Stimulated activated CD4-positive, alpha-beta T cell treated with anti-CD3 and anti-CD28 coated beads, TNF-alpha, amount 100 ng/mL, for 1 hour (primary cell): ENCODE measurements at places on chromosomes 2 and 18.

GRCh38 chr2:13308989-13309388 is 592.3 kb downstream of the TRIB2 start:
- no peak for DNase-seq

GRCh38 chr2:212595036-212595654 is 56.5 kb upstream of the ERBB4 start:
- DNase-seq, result no peak

- DNase-seq, result no peak
Measured at GRCh38 chr2:104690255-104690984, 163.5 kb upstream of the POU3F3 start.

GRCh38 chr2:31088504-31089195 is 49.6 kb downstream of the GALNT14 start:
- no peak for DNase-seq

DNA sequence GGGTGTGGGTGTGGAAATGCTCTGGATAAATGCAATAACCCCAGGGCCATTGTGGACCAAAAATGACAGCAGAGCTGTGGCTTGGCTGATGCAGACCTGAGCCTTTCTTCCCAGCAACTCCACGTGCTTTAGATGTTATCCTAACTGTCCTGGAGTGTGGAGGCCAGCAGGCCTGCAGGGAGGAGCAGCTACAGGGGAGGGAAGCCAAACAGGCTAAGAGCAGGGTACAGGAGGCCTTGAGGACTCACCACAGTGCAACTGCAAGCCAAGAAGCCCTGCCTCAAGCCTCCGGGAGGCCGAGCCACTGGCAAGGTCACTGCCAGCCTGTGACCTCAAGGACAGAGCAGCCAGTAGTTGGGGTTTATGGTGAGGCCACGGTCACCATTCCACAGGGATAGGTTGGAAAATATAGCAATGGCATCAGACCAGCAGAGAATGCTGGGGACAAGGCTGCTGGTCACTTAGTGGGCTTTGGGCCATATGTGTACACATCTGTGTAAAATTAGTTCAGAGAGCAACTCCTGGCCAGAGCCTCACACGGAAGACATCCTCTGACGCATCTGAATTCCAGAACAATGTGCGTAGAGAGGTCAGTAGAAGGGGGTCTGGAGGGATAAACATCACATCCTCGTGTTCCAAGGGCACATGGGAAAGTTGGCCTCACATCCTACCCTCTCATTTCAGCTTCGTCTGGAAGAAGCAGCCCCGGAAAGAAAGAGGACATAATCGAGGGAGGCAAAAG is 76.2 kb upstream of the UPP2 start:
- no peak for DNase-seq

DNA sequence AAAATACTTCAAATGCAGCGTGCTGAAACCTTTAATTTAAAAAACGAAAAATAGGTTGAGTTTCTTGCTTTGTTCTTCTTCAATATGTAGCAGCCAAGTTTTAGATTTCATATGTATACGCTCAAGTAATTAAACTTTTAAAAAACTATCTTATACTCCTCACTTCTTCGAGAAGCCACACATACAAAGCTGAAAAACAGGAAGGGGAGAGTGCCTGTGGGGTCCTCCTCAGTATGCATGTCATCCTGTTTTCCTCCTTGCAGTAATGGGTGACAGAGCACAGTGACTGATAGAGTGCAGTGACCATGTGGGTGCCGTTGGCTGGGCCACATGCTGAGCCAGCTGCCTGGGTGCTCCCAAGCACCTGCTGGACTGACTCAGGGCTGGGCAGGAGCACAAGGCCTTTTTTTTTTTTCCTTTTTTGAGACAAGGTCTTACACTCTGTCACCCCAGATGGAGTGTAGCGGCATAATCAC is 33.3 kb downstream of the UXS1 start:
- no peak for DNase-seq

DNA sequence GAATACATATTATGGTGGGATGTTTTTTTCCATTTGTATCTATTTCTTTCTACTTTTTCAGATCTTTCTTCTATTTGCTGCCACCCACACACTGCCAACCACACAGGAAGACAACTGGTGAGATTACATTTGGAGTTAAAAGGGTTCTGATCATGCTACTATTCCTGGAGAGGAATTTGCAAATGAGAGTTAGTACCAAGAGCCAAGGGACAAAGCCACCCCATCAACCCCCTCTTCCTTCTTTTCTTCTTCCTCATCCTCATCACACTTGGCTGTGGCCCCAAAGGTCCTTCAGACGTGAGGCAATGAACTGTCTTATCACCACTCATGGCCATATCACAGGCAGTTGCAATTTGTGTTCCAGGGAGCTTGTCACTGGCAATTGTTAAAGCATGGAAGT is 215.6 kb upstream of the SLC14A2 start:
- DNase-seq, result no peak

- DNase-seq, result no peak
Measured at GRCh38 chr2:8022908-8023640, 658.8 kb upstream of the ID2 start.

DNA sequence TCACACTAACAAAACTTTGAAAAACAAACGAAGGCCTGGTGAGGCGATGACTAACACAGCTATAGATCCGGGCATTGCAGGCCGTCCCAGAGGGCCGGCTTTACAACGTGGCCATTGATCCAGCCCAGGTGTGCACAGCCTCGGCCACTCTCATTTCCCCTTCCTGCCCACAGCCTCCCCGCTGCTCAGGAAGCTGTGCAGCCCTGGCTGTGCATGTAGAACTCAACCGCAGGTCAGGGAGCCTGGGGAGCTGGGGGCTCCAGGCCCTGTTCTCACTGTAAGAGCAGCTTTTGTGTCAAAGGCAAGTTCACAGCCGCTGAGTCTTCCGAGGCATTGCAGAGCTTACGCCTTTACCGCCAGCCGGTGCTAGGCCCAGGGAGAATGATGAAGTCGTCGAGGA is 87.2 kb downstream of the LONRF2 start:
- no peak for DNase-seq

- no peak for DNase-seq
Measured at GRCh38 chr2:2557475-2557874, 226.4 kb upstream of the MYT1L start.

DNA sequence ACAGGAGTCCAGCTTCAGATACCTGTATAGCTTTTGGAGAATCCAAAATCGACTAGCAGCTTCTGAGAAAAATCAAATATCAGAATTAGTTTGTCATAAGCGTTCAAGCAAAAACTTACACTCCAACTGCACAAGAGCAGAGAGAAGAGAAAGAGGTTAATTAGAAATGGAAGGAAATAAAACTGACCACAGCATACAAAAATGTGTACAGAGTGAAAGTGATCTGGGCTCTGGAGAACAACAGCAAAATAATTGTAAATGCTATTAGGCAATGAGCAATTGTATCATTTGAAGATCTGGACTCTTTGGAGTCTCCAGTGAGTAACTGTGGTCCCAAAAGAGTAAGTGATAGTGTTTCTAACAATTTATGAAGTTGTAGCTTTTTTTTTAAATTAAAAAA is 867.3 kb downstream of the TRIB2 start:
- no peak for DNase-seq

DNA sequence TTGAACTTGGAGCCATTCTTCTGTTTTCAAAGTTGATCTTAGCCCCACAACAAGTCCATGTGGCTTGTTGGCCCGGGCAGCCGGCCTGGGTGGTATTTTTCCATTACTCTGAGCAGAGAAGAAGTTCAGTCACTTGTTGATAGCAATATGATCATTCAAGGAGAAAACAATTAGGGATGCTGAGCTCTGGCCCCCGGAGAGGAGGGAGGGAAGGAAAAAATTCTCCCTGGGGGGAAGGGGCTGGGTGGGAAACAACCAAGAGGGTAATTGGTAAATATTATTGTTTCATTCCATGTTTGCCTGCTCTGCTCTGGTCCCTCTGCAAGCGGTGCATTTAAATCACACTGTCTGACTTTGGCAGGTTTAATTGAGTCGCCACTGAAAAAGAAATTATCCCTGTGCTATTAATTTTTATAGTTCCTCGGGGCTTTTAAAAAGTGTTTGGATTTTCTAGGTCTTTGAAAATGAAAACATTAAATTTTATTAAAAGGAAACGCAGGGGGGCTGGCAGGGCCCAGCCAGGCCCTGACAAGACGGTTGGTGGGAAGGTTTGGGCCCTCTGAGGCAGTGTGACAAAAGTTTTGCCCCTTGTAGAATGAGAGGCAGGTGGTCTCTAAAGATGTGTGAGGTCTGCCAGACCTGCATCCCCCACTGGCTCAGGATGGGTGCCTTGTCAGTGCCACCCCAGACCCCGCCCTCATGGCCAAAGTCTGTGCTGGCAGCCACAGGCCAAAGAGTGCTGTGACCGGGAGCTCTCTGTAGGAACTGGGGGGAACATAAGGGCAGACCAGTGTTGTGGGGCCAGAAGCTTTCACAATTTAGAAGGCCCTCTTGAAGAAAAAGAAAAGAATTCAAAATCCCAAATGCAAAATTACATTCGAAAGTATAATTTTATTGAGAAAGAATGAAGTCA is 52.5 kb upstream of the SLC14A2 start:
- no peak for DNase-seq

DNA sequence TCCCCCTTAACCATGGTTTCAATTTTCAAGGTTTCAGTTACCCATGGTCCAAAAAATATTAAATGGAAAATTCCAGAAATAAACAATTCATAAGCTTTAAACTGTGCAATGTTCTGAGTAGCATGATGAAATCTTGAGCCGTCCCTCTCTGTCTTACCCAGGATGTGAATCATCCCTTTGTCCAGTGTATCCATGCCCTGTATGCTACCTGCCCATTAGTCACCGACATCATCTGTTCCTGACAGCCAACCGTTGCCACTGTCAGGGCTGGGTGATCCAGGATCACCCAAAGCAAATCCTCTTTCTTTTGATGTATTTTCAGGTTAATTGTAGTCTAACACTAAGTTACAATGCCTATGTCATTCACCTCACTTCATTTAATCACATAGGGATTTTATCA is 15.7 kb upstream of the OLA1 start:
- no peak for DNase-seq

GRCh38 chr2:138244501-138244925 is 257.1 kb upstream of the SPOPL start:
- no peak for DNase-seq

GRCh38 chr2:119157850-119158511 is 570 bp downstream of the C1QL2 start:
- DNase-seq, result no peak

DNA sequence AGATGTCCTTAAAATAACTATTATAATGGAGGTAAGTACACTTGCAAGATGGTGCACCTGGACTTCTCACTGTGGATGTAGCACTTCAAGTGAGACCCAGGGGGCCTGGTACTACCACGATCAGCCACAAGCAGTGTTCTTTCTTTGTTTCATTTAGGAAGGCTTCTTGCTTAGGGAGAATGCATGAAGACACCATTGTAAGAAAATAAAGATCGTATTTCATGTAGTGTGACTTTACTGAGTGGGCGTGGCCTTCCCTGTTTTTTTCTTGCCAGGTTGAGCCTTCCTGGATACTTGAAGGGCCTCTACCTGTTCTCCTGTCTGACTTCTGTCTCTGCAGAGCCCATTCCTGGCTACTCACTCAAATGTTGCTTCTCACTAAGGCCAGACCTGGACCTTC is 615.6 kb upstream of the SOX11 start:
- no peak for DNase-seq

- no peak for DNase-seq
Measured at GRCh38 chr2:117820444-117820843, 6.0 kb downstream of the DDX18 start.

- DNase-seq, result no peak
Measured at GRCh38 chr2:101793277-101793969, 95.9 kb downstream of the MAP4K4 start.

- DNase-seq, result no peak
Measured at GRCh38 chr2:144582651-144583380, 62.9 kb upstream of the ZEB2 start.

- no peak for DNase-seq
Measured at GRCh38 chr2:234682492-234683228, 185.8 kb upstream of the ARL4C start.

- DNase-seq, result no peak
Measured at GRCh38 chr2:20624156-20624883, 26.6 kb downstream of the HS1BP3 start.

GRCh38 chr18:62289047-62289446 is 36.1 kb upstream of the TNFRSF11A start:
- DNase-seq, result no peak

DNA sequence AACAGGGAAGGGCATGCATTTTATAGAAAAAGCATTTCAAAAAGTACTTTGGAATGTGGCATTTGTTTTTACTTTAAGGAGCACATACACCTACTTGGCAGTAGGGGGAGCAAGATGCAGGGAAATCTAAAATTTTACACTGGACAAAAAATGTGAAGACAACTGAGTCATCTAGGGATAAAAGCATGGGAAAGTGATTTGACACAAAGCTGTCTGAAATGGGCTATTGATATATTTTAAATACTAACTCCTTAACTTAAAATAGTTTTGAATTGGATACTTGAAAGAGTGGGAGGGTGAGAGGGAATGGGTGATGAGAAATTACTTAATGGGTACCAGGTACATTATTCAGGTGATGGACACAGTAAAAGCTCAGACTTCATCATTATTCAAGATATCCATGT is 15.8 kb downstream of the TMEM200C start:
- DNase-seq, result no peak

- DNase-seq, result no peak
Measured at GRCh38 chr2:86825693-86826381, 35.1 kb upstream of the CD8A start.

DNA sequence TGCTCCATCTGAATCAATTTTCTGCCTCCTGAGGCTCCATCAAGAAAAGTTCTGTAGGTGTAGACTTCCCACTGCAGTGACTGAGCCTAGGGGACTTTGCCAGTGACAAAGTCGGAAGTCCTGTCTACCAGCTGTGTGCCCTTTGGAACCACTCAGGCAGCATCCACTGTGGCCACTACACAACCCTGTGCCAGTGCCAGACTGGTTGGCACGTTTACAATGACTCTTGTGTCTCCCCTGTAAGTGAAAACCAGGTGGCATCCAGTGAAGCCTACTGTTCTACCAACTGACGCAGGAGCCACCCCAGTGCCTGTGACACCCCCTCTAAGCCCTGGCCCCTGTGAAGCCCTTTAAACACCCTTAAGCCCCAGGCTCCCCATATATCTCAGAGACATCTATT is 132.1 kb upstream of the SERPINE2 start:
- DNase-seq, result no peak

DNA sequence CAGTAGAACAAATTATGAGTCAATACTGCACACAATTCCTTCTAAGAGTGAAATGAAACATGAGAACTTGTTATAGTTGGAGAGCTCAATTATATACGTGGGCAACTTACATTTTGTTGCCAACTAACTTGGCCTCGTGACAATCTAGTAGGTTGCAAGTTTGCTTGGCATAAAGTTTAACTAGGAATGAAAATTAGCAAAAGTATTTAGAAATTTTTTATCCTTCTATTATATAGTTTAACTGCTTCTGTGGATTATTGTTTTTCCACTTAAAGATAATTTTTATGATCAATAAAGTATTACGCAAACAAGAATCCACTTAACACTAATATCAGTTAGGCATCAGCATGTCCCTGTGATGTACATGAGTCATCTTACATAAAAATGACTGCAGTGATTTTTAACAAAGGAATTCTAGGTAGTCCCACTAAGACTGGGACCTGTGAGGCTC is 41.1 kb downstream of the FAM124B start:
- DNase-seq, result no peak
